AG10803 (cell line): ENCODE measurements at places on chromosomes 5 and 9.
A peak's percentile ranks its signal among the peaks of the same experiment; 100 is the strongest.

DNA sequence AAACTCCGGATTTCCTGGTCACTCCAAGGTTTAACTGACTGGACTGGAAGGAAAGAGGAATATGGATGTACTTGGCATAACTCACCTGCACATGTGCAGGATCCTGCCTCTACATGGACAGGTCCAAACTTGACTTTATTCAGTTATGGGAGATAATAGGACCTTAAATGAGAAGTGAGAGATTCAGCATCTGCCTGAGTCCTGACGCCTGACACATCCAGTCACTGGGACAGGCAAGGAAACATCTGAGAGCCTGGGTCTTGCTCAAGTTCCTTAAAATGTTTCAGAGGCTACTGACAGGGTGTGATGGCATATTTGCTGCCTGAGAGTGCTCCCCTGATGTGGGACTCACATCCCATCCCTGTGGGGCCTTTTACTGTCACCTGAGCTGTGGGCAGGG, 34.9 kb downstream of the ZNF354A start:
- no peak for DNase-seq

DNA sequence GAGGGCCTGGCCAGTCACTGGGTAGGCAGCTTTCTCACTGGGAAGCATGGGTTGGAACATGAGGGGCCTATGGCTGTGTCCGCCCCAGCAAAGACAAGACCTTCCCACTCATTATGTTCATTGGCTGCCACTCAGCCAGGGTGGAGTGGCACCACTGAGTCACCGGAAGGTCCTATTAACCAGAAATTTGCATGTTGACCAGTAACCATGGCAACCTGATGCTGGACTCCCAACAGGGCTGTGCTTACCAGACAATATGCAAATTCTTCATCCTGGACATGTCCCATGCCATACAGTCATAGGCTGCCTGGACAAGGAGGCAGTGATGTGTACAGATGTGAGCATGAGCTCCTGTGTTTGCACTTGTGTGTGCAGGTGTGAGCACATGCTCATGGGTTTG, 66.7 kb downstream of the PSD2 start:
- peak; percentile 40 for DNase-seq

- DNase-seq = peak; percentile 96
Measured at GRCh38 chr5:151718646-151719045, 31.9 kb upstream of the SPARC start.

DNA sequence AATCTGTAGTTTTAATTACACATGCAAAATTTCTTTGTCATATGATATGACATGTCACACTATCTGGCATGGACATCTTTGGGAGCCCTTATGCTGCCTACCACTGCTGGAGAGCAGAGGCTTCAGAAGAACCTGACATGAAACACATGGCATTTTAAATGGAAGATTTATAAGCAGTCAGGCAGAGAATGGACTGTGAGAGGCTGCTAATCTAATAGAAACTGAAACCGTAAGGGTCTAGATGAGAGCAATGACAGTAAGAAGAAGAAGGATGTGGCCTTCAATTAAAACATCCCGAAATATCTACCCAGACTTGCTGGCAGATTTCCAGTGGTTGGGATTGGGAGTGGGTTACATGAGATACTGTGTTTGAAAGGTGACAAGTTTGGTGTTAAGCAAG, 149.8 kb downstream of the MACIR start:
- no peak for DNase-seq

DNA sequence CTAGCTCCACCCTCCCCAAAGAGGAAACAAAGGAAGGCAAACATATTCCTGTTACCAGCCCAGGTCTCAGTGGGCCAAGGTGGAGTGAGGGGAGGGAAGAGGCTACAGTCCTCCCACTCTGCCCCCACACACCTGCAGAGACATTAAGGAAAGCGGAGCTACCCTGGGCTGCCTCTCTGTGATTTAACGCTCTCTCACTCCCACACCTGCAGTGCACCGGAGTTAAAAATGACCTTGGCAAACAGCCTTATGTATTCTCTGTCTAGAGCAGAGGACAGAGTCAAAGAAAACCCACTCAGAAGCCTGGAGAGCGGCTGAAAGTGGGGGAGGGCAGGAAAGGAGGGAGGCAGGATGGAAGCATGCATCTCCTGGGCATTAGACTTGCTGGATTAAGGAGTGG, 32.7 kb downstream of the KCNIP1 start:
- DNase-seq = no peak

GRCh38 chr9:109167716-109168115, 667 bp upstream of the FRRS1L start:
- DNase-seq = no peak

DNA sequence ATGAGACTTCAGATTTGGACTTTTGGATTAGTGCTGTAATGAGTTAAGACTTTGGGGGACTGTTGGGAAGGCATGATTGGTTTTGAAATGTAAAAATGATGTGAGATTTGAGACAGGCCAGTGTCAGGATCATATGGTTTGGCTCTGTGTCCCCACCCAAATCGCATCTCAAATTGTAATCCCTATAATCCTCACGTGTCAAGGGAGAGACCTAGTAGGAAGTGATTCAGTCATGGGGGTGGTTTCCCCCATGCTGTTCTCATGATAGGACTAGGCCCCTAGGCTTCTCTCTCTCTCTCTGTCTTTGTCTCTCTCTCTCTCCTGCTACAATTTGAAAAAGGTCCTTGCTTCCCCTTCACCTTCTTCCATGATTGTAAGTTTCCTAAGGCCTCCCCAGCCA, 473.3 kb upstream of the CD180 start:
- no peak for DNase-seq

- no peak for DNase-seq
Measured at GRCh38 chr5:33230467-33231078, 210.2 kb upstream of the TARS1 start.
